ENCODE measurements at places on chromosomes 1 and 21.

GRCh38 chr1:1556505-1556904 is 16.1 kb upstream of the TMEM240 start:
- DNase-seq = no peak

DNA sequence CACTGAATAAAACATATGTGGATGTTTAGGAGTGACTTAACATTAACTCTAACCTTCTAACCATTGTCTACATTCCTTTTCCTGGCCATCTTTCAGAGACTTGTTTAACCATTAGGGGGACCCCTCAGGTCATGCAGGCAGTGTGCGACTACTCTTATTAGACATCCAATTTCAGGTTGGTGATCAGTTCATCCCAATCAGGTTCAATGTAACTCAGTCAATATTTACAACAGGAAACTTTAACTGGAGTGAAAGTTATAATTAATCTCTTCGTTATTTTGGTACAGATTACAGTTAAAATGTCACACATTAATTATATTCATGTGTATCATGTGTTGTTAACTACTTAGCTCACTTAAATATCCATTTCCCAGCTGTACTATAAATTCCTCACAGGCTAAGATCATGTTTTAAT is 68.8 kb upstream of the RGS1 start:
- peak; percentile 51 for DNase-seq

- DNase-seq = no peak
Measured at GRCh38 chr1:214370615-214371014, 89.7 kb downstream of the SMYD2 start.

DNA sequence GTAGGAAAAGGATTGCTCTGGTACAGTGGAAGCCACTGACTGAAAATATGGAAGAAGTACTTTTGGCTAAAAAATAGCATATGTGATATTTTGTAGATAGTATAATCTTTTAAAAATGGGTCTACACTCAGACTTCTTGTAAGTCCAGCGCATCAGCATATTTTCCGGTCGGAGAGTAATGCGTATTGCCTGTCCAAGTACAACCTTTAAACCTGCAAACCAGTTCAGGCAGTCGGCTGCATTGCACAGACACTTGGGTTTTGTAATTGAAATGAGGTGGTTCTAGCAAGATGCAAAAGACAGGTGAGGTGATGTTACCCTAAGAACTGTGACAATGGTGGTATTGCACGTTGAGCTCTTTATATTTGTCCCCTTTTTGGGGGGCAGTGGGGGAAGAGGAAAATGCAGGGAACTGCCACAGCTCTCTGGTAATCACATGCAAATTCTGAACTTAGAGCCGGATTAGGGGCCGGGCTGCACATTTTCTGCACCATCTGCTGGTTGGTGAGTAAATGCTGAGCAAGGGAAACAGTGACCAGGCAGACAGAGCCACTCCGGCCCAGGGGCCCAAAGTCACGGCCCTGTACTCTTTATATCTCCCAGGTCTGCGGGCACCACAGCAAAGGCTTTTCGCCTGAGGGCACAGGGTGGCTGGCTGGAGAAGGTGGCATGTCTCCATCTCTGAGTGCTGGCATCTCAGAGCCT is 2.3 kb downstream of the GPR137B start:
- DNase-seq = no peak

DNA sequence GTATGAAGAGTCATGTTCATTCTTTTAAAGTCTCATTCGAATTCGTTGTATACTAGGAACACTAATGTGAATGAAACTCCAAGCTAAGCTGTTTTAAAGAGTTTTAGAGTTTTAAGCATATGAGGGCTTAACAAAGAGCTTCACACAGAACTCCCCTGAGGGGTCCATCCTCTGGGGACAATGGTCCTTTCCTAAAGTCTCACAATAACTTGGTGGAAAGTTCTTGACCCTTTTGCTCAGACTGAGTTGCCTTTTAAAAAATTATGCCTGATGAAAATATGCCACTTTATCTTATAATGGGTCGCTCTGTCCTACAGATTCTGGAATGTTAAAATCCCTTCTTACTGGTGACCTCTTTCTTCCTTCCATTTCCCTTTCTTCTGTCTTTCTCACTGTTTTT is 64.3 kb downstream of the RGL1 start:
- DNase-seq = no peak

DNA sequence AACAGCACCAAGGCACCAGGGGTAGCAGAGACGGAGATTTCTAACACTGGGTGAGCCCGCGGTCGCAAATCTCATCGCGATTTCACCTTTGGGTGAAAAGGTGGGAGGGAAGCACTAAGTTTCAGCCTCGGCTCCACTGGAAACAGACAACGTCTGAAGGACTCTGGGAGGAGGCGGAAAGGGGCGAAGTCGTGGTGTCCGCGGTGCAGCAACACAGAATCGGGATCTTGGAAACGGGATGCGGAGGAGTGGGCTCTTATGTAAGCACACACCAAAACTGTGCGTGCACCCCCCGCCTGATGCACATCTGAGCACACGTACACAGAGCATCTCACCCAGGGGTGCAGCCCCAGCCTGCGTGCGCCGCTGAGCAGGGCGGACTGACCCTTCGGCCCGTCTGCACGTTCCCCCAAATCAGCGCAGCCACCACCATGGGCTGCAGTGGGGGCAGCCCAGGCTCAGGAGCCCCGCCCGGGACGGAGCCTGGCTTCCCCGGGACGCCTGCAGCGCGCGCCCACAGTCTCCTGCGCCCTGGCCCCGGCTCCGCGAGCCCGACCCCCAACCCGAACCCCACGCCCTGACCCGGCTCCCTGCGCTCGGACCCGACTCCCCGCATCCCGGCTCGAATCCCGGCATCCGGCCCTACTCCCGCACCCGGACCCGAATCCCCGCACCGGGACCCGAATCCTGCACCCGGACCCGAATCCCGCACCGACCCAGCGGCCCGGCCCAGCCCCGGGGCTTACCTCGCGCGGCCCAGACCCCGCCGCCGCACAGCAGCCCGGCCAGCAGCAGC is 670 bp downstream of the CLSTN1 start:
- DNase-seq = peak; percentile 8

DNA sequence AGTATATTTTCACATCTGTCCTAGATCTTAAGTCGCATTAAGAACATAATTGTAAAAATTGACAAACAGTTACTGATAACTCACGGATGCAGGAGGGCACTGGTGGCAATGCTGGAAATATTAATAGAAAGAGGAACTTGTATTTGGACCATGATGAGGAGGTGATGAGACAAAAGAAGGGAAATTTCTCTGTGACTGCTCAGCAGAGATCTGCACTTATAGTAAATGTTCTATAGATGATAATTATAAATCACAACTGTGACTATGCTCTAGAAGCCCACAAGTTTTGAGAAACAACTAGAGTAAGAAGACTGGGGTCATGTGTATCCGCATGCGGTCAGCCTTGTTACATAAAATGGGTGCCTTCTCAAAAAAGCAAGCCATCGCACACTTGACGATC is 8.7 kb upstream of the DUSP12 start:
- no peak for DNase-seq

DNA sequence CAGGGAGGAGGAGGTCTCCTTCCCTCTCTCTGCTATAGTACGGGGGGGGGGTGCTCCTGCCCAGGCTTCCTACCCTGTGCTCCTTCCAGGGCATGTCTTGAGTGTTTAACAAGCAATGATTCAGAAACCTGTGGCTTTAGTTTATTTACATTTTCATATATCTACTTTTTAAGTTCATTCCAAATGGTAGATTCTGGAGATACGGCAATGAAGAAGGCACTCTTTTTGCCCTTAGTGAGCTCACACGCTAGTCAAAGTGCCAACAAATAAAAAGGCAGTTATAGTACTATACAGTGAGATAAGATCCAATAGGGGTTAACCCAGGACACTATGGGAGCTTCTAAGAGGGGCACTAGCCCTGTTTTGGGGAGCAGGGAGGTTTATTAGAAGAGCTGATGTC is 169.3 kb upstream of the CACNA1E start:
- DNase-seq = no peak

GRCh38 chr1:43531107-43531905 is 623 bp downstream of the PTPRF start:
- no peak for DNase-seq

- DNase-seq = peak; percentile 43
Measured at GRCh38 chr1:5286244-5286643, 631.8 kb downstream of the AJAP1 start.

DNA sequence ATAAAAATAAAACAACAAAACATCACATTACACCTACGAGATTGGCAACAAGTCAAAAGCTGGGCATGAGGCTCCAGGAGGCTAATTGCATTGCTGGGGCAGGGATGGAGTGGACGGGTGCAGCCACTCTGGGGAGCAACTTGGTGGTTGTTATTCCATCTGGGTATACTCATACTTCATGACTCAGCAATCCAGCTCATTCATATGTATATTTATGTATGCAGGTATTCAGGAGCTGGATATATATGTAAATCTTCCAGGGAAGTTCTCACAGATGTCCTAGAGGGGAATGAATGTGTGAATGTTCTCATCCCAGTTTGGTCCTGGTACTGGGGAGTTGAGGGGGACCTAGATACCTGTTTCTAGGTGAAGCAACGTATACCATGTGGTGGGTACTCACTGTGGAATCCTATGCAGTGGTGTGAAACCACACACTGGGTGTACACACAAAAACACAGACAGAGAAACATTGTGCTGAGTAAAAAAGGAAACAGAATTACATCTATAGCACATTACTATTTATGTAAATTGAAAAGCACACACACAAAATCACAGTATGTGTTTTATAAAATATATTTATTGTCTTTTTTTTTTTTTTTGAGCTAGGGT is 79.7 kb upstream of the RAB4A start:
- DNase-seq = no peak

- no peak for DNase-seq
Measured at GRCh38 chr1:156108664-156109241, 5.8 kb upstream of the LMNA start.

- no peak for DNase-seq
Measured at GRCh38 chr1:8397511-8397910, 79.6 kb downstream of the SLC45A1 start.

DNA sequence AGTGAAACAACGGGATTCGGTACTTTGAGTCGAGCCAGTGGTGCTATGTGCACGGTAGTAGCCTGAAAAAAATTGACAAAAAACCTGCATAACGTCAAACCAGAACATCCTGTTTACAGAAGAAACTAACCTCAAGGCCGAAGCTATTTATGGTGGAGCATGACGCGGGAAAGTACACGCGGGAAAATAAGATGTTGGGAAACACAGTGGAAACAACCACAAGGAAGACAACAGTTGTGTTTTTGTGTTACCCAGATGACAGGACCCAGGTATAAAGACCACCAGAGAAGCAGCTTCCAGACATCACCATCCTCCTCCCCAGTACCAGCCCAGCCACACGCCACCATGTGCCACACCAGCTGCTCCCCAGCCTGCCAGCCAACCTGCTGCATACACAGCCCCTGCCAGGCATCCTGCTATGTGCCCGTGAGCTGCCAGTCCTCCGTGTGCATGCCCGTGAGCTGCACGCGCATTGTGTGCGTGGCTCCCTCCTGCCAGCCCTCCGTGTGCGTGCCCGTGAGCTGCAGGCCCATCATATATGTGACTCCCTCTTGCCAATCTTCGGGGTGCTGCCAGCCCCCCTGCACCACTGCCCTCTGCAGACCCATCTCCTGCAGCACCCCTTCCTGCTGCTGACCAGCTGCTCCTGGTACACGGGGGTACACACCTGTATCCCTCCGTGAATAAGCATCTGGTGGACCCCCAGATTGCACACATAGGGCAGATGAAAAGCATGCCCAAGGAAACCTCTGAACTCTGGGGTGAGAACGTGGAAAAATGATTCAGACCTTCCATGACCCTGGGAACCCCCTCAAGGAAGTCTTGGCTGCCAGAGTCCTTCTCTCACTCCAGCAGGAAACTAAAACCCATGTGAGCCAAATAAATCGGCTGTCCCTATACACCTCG is at the start of gene KRTAP12-3:
Gene KRTAP12-3 (plus strand): TSS at position 298 of the 906 bp plus-strand sequence. CDS start 48 bp downstream, at position 346.
- peak; percentile 58 for DNase-seq

DNA sequence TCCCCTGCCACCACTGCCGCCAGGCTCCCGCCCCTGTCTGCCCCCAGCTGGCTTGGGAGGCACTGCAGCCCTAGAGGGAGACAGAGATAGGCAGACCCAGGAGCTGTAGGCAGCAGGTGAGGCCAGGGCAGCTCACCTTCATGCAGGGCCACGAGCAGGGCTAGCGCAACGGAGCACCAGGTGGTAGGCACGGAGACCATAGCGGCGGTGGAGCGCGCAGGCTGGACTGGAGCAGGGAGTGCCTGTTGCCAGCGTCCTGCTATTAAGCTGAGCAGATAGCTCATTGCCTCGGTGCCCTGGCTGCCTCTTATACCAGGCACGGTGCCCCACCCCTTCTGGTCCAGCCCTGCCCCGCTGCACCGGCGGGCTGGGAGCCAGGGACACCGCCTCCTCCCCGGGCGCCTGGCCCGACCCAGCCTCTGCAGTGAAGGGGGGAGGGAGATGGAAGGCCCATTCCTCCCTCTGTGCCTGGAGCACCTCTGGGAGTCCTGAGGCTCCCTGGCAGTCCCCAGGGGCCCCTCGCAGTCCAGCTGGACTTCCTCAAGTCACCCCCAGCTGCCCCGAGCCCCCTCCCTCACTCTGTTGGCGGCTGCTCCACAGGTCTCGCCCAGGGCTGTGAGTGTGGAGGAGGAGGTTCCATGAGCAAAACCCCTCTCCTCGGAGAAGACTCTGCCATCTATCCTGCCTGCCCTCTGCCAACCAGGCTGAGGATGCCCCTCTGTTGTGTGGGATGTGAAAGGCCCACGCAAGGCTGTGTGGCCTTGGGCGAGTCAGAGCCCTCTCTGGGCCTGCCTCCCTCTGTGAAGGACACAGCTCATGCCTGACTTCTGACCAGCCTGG is at the start of gene EDN2:
Gene EDN2 (minus strand): TSS at position 282 of the 840 bp plus-strand sequence. CDS start 82 bp downstream, at position 200.
- no peak for DNase-seq

DNA sequence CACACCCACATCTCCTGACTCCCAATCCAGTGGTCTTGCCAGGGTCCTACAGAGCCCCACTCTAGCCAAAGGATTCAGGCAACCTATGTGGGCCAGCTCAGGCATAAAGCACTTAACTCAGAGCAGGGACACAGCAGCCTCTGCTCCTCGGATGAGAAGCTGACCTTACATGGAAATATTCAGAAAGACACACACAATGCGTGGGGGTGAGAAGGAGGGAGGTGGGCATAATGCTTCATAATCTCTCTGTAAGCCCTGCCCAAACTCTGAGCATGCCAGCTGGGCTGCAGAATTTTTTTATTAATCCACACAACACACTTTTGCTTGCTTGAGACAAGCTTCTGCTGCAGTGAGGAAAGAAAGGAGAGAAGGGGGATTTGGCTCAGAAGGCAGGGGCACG is 21.6 kb downstream of the KCND3 start:
- DNase-seq = no peak

- DNase-seq = no peak
Measured at GRCh38 chr1:36771240-36771639, 263.1 kb downstream of the GRIK3 start.

DNA sequence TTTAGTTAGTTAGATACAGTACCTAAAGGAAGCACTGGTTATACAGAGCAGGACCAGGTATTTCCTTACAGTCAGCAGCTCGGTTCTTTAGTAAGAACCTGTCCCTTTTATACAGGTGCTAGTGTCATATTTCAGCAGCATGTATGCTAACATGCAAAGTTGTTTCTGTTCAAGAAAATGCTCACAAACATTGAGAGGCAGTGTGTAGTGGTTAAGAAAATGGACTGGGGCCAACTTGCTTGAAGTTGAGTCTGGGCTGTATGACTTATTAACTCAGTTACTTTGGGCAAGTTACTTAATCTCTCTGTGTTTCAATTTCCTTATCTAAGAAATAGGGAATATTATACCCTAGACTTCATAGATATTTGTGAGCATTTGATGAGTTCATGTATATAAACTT is 31.1 kb downstream of the AK4 start:
- no peak for DNase-seq
